ENCODE measurements at places on chromosomes 7 and 10.

- no peak for DNase-seq
These were observed 47.7 kb downstream of the PAX2 start for GRCh38 chr10:100793055-100793454.

GRCh38 chr10:131142517-131143380 lies 168.8 kb downstream of the TCERG1L start:
- DNase-seq, result no peak

- DNase-seq, result no peak
These were observed 26.4 kb downstream of the MACC1 start for GRCh38 chr7:20190560-20191390.

GRCh38 chr7:72080865-72081510 lies 331.1 kb downstream of the CALN1 start:
- no peak for DNase-seq

DNA sequence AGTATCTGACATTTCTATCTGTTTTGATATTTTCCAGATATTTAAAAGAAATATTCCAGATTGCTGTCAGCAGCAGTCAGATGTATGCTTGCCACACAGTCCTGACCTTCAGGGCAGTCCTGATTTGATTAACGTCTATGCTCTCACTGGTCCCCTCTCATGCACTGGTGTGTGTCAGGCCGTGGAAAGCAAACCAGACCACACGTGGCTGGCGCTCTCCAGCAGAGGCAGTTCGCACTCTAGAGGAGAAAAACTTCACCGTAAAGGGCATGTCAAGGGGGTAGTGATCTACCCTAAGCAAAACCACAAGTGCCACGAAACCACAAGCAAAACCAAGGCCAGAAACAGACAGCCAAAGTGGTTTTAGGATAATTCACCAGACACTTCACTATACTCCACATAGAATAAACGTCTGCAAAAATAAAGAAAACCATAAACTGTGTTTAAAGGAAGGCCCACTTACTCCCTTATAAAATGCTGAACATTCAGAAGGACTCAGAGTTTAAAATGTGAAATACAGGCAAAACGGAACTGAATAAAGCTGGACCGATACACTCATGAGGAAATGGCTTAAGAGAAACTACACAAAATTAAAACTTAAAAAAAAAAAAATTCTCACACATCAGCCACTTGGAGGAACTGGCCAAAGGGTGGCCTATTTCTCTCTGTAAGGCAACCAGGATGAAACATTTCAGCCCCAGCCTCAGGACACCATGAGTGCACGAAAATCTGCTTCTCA lies 26.4 kb downstream of the PARP12 start:
- DNase-seq, result no peak

- no peak for DNase-seq
These were observed 42.3 kb downstream of the OAT start for GRCh38 chr10:124376411-124376810.

DNA sequence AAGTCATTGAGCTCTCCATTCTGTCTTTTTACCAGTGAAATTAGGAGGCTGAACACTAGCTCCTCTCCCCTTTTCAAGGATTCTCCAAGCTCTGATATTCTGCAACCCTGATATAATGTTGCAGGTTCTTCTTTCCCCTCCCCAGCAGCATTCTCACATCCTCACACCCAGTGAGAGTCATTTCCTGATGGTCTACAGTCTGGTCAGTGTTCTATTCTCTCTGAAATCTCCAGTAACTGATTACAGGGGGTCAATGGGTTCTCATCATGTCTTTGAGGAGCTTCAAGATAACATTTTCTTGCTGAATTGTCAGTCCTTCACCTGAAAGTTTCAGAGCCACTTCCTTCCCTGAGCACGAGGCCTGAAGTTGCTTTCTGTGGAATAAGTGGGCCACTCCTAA lies 299.4 kb downstream of the PTEN start:
- no peak for DNase-seq

DNA sequence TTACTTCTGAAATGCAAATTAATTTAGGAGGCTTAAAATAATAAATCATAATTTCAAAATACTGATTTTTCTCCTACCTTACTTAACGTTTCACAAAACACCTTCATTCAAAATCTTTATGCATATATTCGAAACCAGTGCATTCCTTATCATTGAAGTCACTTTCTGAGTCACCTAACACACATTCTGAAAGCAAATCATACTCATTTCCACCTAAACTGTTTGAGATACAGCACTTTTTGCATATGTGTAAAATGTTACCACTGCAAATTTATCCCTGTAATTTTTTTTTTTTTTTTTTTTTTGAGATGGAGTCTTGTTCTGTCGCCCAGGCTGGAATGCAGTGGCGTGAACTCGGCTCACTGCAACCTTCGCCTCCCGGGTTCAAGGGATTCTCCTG lies 15.7 kb downstream of the PPP3CB start:
- no peak for DNase-seq

GRCh38 chr7:1993031-1993695 lies 239.6 kb downstream of the MAD1L1 start:
- DNase-seq, result no peak

DNA sequence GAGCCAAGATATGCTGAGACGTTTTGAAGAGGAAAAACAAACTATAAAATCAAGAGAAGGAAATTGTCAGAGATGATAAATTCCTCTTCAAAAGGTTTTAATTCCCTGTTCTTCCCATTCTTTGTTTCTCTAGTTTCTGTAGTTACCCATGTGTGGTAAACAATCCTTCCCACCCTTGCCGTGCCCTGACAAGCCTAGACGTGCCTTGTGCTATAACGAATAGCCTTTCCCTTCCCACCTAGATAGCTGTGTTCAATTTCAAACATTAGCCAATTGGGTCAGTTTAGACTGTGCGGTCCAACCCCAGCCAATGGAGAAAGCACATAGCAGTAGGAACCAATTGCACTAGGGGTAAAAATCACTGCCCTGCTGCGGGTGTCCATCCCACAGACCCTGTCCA lies 138.1 kb downstream of the RALA start:
- DNase-seq, result no peak

DNA sequence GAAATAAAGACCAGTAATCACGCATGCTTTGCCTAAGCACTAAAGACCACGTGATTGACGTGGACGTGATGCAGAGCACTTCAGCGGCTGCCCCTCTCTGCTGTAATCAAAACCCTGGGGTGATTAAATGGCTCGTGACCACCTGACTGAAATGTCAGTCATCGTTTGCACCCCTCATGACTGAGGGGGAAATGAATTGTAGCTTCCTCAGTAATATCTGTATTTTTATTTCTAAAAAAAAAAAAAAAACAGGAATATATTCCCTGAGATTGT lies 148.1 kb upstream of the RSU1 start:
- DNase-seq, result no peak

GRCh38 chr10:45095286-45095685 lies 94.6 kb downstream of the ZNF22 start:
- no peak for DNase-seq

GRCh38 chr7:135245226-135246190 lies 11.9 kb downstream of the STRA8 start:
- DNase-seq, result no peak

DNA sequence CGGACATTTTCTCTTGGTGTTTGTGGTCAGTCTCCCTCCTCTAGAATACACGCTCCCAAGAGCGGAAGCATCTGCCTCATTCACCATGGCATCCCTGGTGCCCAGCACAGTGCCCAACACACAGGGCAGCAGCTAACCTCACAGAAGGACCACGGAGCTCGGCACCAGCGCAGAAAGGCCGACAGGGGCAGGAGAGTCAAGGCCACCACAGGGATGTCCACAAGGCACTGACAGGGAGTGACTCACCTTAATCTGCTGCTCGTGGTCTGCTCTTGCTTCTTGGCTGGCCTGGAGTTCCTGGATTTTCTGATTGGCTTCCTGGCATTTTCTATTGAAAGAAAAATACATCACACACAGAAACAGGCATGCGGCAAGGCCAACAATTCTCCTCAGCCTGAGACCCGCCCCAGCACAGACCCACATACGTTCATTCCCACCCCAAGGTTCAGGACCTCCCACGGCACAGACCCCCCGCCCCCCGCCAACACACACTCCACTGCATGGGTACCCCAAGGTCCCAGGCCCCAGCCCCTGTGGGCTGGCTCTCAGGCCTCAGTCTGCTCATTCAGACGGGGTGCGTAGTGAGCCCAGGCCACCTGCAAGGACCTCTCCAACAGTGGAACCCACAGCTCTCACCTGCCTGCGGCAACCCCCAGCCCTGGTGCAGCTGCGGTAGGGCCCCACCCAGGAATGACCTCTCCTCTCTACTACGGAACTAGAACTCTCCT lies 14.9 kb downstream of the MAD1L1 start:
- DNase-seq, result no peak

GRCh38 chr7:50706469-50706937 lies 76.2 kb downstream of the GRB10 start:
- DNase-seq, result no peak

DNA sequence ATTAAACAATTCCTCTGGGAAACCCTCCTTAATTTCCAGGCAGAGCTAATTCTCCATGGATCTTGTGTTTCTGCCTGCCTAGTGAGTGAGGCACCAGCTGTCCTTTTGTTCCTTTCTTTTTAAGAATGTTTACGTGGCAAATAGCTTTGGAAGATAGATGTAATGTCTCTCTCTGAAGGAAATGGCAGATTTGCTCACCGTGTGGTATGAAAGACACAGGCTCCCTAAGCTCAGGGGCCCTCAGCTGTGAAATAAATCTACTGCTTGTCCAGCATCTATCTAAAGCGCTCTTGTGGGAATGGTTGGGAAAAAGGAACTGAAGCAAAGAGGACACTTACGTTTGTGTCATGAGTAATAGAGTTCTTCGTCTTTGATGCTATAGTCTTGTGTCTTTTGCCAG lies 64.6 kb downstream of the FAS start:
- DNase-seq, result no peak

- DNase-seq, result no peak
These were observed 84.3 kb upstream of the INSIG1 start for GRCh38 chr7:155213385-155213784.

DNA sequence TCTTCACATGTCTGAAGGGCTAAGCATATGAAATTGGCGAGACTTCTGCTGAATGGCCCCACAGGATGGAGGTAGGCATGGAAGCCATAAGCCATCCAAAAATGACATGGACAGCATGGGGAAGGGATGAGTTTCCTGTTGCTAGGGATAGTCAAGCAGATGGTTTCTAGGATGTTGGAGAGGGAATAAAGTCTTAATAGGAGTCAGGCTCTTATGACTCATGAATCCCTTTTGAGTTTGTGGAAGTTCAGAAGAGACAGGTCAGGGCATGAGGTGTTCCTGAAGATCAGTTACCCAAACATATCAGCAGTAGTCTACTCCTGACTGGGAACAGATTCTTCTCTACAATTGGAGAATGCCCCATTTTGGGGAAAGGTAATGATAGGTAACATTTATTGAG lies 243.9 kb downstream of the REEP3 start:
- no peak for DNase-seq

DNA sequence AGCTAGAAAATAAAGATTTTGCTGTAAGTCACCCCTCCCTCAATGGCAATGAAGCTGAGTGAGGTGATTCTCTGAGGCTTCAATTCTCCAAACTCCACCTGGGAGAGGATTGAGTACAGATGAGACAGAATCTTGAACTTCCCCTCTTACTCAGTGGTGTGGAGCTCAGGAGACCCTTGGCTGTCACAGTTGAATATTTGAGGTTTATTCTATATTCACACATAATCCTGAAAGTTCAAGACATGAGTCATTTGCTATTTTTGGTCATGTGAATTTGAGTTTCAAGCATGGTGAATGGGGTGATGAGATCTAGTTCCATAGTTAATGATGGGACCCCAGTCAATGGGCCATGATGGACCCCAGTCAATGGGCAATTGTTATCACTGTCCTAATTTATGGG lies 13.9 kb upstream of the TECTB start:
- no peak for DNase-seq

GRCh38 chr10:5450605-5451384 lies 38.4 kb downstream of the NET1 start:
- no peak for DNase-seq

- DNase-seq, result no peak
These were observed 201.0 kb upstream of the IMMP2L start for GRCh38 chr7:111763221-111763801.

GRCh38 chr7:48245751-48246472 lies 74.7 kb downstream of the ABCA13 start:
- DNase-seq, result no peak

GRCh38 chr10:113235508-113235907 lies 285.5 kb downstream of the TCF7L2 start:
- no peak for DNase-seq

GRCh38 chr7:129671266-129671665 lies 59.7 kb downstream of the NRF1 start:
- no peak for DNase-seq

DNA sequence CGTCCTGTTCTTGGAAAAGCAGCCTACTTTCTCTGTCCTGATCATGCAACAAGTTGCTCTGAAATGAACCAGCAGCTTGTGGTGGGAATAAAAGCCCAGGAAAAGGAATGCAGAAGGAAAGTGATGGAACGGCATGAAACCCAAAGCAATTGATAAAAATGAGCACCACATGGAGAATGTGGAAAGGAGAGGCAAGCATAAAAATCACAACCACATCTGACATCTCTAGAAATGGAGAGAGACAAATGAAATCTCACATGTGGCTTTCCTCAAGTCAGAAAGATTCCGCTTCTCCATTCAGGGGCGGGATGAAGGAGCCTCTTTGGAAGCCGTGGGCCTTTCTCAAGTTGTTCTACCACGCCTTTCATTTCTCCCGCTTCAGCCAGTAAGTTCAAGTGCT lies 631.7 kb upstream of the GALNT17 start:
- no peak for DNase-seq

DNA sequence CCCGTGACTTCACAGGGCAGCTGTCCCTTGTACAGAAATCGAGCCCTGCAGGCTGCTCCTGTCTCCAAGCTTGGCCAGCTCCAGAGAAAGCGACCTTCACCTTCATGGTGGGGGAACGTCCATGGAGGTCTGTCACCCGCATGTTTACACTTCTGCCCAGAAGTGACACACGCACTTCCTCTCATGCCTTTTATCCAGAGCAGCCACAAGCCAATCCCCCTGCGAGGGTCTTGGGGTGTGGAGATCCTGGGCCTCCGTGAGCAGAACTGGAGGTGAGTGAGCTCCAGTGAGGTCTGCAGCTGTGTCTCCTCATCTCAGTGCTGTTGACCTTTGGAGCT lies 139.0 kb upstream of the TNS3 start:
- DNase-seq, result no peak

GRCh38 chr7:14773729-14774271 lies 128.8 kb downstream of the DGKB start:
- no peak for DNase-seq
